ENCODE measurements at places on chromosomes 3 and 15. TPM values are rescaled to one million over a fixed set of nuclear protein-coding genes. Genes with fewer than 3 reads are reported as not detected.

DNA sequence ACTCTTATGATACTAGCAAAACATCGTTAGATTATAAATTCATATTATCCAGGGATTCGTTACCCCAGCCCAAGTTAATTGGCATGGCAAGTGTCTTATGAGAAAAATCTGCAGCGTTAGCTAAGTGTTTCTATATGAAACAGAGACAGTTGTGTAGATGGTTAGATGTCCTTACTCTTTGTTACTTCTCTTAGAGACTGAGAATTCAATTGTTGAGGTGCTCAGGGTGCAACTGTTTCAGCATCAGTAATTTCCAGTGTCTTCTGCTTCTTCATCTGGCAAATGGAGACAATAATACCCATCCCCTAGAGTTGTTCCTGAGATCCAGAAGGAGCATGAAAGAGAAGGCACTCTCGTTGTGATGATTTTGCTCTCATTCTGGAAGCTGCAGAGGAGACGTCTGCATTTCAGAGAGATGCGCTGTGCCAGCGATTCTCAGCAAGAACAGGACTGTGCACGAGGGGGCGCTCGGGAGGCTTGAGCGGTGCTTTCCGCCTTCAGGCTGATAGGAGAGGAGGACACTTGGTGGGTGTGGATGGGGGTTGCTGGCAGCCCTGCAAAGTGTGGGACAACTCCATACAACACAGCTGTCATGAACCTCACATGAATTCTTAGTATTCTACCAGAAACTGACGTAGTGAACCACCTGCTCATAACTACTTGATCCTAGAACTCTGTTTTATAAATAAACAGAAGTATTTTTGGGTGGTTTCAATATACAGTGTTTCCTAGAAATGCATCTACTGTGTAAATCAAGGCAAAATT lies 39.7 kb upstream of the SPSB4 start:
- no peaks in the 10 kb centered on the region for H3K36me3 ChIP-seq
- H3K4me1 ChIP-seq, result peaks cover 3% of the 10 kb centered on the region
- H3K27me3 ChIP-seq, result peaks cover 17% of the 10 kb centered on the region
- no peak overlapping the region for H3K27ac ChIP-seq
- no peak overlapping the region for H3K4me3 ChIP-seq
- DNase-seq, result peak; percentile 87

GRCh38 chr15:31293655-31294054 lies 33.0 kb upstream of the KLF13 start:
- H3K27me3 ChIP-seq, result peaks cover 10% of the 10 kb centered on the region
- H3K4me1 ChIP-seq, result no peaks in the 10 kb centered on the region
- H3K4me3 ChIP-seq, result no peak overlapping the region

GRCh38 chr3:170999737-171000242 lies 26.7 kb downstream of the SLC2A2 start:
- H3K36me3 ChIP-seq, result no peaks in the 10 kb centered on the region
- H3K4me1 ChIP-seq, result no peaks in the 10 kb centered on the region
- H3K27me3 ChIP-seq, result no peaks in the 10 kb centered on the region
- no peak overlapping the region for H3K27ac ChIP-seq
- no peak for DNase-seq

GRCh38 chr15:41801850-41802455 lies 25.9 kb upstream of the JMJD7 start:
- no peak for DNase-seq
- no peaks in the 10 kb centered on the region for H3K4me1 ChIP-seq
- H3K27me3 ChIP-seq, result no peaks in the 10 kb centered on the region
- H3K27ac ChIP-seq, result no peak overlapping the region

DNA sequence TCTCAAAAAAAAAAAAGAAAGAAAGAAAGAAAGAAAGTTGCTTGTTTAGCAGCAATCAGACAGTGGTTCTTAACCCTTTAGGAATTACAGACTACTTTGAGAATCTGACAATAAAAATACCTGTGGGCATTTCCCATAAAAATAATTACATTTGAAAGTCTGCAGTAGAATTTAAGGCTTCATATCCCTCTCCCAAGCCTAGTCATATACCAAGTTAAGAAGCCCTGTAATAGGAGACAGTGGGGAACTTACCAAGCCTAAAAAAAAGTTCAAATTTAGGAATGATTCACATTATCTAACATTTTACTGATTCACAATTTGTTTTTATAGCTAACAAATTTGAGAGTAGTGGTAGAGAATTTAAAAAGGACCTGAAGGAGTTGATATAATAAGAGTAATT lies 47.5 kb downstream of the LRRFIP2 start:
- peaks cover 18% of the 10 kb centered on the region for H3K4me1 ChIP-seq
- H3K27me3 ChIP-seq, result no peaks in the 10 kb centered on the region
- H3K36me3 ChIP-seq, result peaks cover 9% of the 10 kb centered on the region
- no peak overlapping the region for H3K4me3 ChIP-seq
- no peak overlapping the region for H3K27ac ChIP-seq
- DNase-seq, result no peak

DNA sequence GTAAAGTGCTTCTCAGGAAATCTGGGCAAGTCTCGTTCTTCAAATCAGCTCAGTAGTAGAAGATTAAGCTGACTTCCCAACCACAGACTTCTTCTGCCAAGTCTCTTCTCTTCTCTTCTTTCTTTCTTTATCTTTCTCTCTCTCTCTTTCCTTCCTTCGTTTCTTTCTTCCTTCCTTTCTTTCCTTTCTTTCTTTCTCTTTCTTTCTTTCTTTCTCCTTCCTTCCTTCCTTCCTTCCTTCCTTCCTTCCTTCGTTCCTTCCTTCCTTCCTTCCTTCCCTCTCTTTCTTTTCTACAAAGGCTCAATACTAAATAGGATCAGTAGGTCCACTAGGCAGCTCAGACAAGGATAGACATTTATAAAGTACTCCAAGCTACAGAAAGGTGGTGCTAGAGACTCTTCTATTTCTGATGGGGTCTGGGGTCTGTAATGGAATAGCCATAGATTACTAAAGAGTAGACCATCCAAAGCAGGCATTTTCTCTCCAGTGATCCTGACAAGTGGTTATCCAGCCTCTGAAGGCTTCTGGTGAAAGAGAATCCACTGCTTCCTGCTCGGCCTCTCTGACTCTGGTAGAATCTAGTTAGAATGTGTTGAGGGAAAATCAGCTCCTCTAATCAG lies 100.8 kb downstream of the TPRG1 start:
- no peaks in the 10 kb centered on the region for H3K36me3 ChIP-seq
- no peak overlapping the region for H3K4me3 ChIP-seq
- DNase-seq, result no peak

DNA sequence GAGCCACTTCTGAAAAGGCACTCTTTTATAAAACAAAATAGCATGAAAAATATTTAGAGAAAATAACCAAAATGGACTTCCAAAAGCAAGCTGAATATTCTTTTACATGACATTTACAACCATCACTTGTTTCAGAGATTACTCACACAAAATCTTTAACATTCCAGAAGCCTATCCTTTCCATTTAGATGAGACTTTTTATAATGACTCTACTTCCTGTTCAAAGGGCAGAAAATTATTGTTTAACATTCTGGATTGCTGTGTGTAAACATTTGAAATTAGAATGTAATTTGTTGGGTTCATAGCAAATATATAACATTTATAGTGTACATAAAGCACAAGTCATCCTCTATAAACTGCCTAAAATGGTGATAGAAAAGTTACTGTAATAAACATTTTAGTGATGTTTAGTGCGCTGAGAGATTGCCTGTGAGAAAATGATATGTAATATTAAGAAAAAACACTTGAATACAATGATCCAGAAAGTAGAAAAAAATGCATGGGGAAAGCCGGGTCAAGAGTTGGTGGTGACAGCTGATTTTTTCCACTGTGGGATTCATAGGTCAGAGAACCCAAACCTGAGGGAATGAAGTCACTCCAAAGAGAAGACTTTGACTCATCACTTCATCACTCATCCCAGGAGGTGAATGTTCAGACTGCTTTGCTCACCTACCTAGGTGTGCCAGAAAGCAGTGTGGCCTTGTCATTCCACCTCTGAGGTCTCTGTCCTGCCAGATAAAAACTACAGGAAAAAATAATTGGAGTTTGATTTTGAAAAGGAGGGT lies 305.8 kb downstream of the ARPP21 start:
- H3K4me1 ChIP-seq, result no peaks in the 10 kb centered on the region
- H3K27ac ChIP-seq, result no peak overlapping the region
- no peaks in the 10 kb centered on the region for H3K27me3 ChIP-seq
- no peaks in the 10 kb centered on the region for H3K36me3 ChIP-seq

DNA sequence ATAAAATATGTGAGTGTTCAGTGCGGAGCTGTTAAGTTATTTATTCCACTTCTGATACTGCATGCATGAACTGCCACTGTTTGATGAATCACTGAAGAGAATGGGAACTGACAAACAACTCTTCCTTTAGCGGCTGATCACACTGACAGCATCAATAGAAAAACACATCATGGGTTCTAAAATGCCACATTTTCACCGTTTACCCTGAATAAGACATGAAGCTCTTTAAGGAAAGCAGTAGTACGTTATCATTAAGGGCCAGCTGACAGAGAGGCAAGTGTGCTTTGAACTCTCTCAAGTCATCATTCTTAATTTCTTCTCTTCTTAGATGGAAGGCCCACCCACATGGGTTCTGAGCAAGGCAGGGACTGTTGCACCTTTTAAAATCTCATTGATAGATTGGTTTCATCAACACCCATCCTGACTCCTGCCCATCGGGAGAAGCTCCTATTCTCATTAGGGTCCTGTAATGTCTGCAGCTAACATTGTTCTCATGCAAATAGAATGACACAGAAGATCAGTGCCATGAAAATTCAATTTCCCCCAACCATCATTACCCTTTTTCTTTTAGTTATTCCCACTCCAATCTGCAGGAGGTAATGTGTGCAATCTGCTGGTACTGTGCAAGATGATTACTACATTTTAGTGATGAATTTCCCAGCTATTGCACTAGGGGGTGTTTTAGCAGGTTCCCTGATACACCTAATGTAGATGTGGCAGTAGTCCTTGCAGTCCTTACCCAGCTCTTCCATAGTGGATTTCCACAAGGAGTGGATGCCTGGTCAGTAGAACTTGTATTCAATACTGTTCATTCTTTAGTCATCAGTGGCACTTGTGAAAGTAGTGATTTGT lies 119.1 kb downstream of the ROBO2 start:
- no peak for DNase-seq
- H3K4me1 ChIP-seq, result no peaks in the 10 kb centered on the region
- H3K27ac ChIP-seq, result no peak overlapping the region
- no peaks in the 10 kb centered on the region for H3K36me3 ChIP-seq
- no peaks in the 10 kb centered on the region for H3K27me3 ChIP-seq

GRCh38 chr15:65937476-65937875 lies 68.2 kb downstream of the RAB11A start:
- H3K36me3 ChIP-seq, result no peaks in the 10 kb centered on the region
- no peak overlapping the region for H3K4me3 ChIP-seq
- H3K4me1 ChIP-seq, result peaks cover 4% of the 10 kb centered on the region
- no peaks in the 10 kb centered on the region for H3K27me3 ChIP-seq
- H3K27ac ChIP-seq, result no peak overlapping the region

- peak overlapping the region; percentile 91 for H3K27ac ChIP-seq
- no peaks in the 10 kb centered on the region for H3K27me3 ChIP-seq
- H3K4me1 ChIP-seq, result peaks cover 87% of the 10 kb centered on the region
- peak overlapping the region; percentile 15 for H3K4me3 ChIP-seq
Measured at GRCh38 chr3:30639937-30640336, 33.5 kb downstream of the TGFBR2 start.

- DNase-seq, result no peak
- H3K27ac ChIP-seq, result peak overlapping the region; percentile 82
- no peaks in the 10 kb centered on the region for H3K36me3 ChIP-seq
- H3K4me3 ChIP-seq, result peak overlapping the region; percentile 90
- no peaks in the 10 kb centered on the region for H3K27me3 ChIP-seq
Measured at GRCh38 chr3:4467522-4467867, 426 bp upstream of the SUMF1 start.

The MB21D2 gene
- 8.7 TPM for total RNA-seq

Data from activated CD4-positive, alpha-beta memory T cell treated with anti-CD3 and anti-CD28 coated beads for 36 hours (primary cell).